ENCODE measurements at places on chromosomes 4 and X.

DNA sequence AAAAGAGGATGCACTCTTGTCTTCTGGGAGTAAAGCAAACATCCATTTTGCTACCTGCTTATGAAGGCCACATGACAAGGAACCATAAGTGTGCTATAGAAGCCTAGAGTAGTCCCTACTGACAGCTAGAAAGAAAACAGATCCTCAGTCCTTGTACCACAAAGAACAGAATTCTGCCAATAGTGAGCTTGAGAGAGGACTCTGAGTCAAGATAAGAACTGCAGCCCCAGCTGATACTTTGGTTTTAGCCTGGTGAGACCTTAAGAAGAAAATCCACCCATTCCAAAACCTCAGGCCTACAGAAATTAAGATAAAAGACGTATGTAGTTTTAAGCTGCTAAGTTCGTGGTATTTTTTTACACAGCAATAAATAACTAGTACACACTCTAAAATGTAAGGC, 914.6 kb downstream of the PCDH19 start:
- ATAC-seq, result no peak

GRCh38 chr4:77152421-77152820, 4.6 kb upstream of the CCNG2 start:
- ATAC-seq, result no peak

- ATAC-seq, result no peak
Measured at GRCh38 chr4:84837751-84838150, 128.7 kb downstream of the WDFY3 start.

DNA sequence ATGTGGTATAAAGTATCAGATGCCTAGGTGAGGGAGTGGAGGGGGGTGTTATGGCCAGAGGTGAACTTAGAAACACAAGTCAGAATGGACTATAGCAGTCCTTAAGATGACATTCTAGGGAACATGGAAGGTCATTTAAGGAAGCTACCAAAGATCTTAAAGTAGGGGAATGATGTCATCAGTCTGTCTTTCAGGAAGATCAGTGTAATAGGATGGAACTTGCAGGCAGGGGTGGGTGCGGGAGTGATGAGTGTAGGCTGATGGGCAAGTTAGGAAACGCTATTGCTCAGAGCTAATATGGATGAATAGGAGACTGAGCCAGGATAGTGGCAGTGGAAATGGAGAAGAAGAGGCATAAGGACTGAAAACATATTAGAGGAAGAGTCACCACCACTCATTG, 27.5 kb upstream of the CWH43 start:
- ATAC-seq, result no peak

DNA sequence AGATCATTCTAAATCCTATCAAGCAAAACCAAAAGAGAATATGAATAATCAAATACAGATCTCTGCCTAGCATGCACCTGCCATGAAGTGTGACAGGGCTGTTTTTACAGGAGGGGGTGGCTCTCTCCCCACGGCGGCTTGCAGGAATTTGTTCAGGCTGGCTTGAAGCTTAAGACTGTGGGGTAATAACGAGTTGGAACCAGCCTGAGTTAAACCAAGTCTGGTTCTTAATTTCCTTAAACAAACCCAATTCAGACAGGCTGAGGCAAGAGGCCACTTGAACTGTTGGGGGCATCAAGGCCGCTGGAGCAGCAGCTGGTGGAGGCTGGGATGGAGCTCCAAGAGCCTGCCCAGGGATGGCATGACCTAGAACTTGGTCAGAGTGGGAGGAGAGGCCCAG, 45.1 kb upstream of the LGI2 start:
- no peak for ATAC-seq

Data from activated CD4-positive, CD25-positive, alpha-beta regulatory T cell treated with anti-CD3 and anti-CD28 coated beads, Interleukin-2, amount 50 U/mL, for 24 hours (primary cell).